NCI-H2029 (cell line): ENCODE measurements at places on chromosomes 16 and 17.

- no peak for DNase-seq
These were observed 47.1 kb downstream of the VAC14 start for GRCh38 chr16:70753694-70754325.

- no peak for DNase-seq
These were observed 7.3 kb downstream of the TMEM106A start for GRCh38 chr17:43219001-43219400.

DNA sequence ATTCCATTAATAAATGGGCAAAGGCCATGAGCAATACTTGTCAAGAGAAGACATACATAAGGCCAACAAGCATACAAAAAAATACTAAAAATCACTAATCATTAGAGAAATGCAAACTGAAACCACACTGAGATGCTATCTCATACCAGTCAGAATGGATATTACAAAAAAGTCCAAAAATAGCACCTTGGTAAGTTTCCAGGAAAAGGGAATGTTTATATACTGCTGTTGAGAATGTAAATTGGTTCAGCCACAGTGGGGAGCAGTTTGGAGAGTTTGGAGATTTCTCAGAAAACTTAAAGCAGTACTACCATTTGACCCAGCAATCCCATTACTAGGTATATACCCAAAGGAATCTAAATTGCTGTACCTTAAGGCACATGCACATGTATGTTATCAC lies 467.7 kb downstream of the CDH11 start:
- no peak for DNase-seq

- DNase-seq = no peak
These were observed 18.3 kb downstream of the ZSWIM7 start for GRCh38 chr17:15981208-15981607.

DNA sequence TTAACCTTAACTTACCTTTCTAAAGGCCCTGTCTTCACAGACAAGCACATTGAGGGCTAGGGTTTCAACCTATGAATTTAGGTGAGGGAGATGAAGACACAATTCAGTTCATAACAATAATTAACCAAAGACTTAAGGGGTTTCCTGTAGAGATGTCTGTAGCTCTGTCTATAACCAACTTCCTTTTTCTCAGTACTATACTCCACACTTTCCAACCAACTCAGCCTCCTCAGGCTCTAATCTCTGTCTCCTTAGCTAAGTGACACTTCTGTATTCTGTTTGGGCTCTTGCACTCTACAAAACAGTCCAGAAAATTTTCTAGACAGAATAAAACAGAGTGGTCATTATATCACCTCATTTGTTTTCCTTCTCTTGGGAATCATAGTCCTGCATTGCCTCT lies 25.8 kb downstream of the CAPNS2 start:
- no peak for DNase-seq

GRCh38 chr16:68718590-68718989 lies 18.5 kb upstream of the CDH1 start:
- DNase-seq = no peak

- DNase-seq = no peak
These were observed 13.9 kb downstream of the BRD7 start for GRCh38 chr16:50354629-50355456.

DNA sequence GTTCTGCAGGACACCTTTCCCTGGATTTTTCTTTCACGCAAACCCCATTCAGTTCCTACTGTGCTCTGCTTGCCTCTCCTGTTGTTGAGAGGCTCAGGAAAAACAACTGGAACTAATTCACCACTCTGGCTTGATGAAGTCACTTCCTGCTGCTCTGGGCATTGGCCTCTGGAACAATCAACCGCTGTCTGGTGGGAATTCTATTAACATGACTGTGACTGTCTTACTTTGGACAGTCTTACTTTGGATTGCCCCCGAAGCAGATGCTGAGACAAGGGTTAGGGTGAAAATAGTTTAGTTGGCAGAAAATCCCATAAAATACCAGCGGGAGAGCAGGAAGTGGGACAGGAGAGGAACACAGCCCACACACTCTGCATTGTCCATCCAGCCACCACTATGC lies 90.0 kb upstream of the HSBP1 start:
- DNase-seq = no peak

- no peak for DNase-seq
These were observed 11.8 kb downstream of the GNAO1 start for GRCh38 chr16:56203052-56203451.

DNA sequence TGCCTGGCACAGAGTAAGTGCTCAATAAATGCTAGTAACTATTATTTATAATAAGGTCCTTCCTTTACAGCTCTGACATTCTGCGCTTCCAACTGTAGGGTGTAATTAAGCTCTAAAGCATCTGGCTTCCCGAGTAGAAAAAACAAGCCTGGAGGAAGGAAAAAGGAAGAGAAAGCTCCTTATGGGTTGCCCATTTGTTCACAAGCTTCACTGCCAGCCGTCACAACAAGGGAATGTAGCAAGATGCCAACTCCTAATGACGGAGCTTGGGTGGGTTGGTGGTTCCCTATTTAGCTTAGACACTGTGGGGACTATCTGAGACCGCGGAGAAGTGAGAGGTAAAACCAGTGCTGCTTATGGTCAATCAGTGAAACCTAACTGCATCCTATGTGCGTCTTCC lies 7.3 kb upstream of the RPRML start:
- DNase-seq = no peak

- DNase-seq = no peak
These were observed 52.6 kb downstream of the RNF213 start for GRCh38 chr17:80313160-80313829.

DNA sequence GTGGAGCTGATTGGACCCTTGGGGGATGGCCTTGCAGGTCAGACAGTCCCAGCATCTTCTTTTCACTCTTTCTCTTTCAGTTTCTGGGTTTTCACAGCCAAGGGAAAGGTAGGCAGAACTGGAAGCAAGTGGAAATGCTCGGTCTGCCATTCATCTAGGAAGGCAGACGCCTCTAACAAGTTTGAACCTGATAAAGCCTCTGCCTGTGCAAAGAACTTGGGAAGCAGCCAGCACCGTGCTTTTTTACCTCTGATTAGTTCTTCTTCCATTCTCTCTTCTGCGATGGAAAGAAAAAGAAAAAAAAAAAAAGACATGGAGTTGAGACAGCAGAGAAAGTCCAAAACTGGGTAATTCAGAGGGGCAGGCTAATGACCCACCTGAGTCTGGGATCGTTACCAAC lies 997.8 kb upstream of the EEF2KMT start:
- DNase-seq = no peak

GRCh38 chr16:23317751-23318150 lies 15.6 kb downstream of the SCNN1B start:
- DNase-seq = no peak

DNA sequence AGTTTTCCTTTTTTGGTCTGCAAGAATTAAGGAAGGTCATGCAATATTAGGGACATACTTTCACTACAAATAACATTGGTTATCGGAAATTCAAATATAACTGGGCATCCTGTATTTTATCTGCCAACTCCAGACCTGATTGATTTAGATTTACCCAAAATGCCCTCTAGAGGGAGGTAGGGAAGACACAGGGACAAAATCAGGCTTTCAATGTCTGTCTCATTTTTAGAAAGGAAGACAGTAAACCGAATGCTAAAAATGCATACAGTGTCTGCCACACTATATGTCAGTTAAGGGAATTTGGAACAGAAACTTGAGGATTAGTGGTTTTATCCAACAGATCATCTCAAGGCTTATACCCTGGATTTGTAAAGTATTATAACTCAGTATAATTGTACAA lies 161.7 kb upstream of the SOX9 start:
- no peak for DNase-seq

GRCh38 chr17:36673637-36674277 lies 72.4 kb downstream of the MRM1 start:
- DNase-seq = no peak

DNA sequence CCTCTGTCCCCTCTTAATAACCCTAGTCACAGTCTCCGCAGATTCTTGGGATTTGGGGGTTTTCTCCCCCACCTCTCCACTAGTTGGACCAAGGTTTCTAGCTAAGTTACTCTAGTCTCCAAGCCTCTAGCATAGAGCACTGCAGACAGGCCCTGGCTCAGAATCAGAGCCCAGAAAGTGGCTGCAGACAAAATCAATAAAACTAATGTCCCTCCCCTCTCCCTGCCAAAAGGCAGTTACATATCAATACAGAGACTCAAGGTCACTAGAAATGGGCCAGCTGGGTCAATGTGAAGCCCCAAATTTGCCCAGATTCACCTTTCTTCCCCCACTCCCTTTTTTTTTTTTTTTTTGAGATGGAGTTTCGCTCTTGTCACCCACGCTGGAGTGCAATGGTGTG lies 5.6 kb downstream of the CCL22 start:
- DNase-seq = no peak

DNA sequence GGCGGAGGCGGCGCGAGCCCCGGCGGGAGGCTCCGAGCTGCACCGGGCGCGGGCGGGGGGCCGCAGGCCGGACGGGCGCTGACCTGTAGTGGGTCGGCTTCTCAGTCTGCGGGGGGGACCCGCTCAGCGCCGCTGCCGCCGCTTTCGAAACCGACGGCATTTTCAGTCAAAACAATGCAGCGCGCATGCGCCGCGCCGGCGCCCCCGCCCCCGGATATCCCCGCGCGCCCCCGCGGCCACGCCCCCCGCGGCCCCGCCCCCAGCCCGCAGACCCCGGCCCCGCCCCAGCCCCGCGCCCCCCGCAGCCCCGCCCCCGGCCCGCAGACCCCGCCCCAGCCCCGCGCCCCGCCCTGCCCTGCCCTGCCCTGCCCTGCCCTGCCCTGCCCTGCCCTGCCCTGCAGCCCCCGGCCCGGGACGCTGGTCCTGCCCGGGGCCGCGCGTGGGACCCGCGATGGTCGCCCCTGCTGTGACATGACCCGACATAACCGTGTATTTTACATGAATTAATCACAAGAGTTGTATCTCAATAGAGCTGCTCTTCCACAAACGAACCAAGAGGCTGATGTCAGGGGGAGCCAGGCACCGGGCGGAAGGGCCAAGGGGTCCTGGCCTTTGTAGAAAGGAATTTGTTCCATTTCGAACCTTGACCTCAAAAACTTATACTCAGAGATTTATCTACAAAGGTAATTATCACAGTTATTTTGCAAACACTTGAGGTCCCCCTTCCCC lies at the start of gene UNKL:
Gene UNKL (minus strand): TSS at position 173 of the 729 bp plus-strand sequence. CDS start 13 bp downstream, at position 160.
- DNase-seq = peak; percentile 27

GRCh38 chr17:29891131-29891530 lies 38.9 kb downstream of the SSH2 start:
- no peak for DNase-seq

GRCh38 chr17:9241371-9241712 lies 220.0 kb downstream of the NTN1 start:
- no peak for DNase-seq

- DNase-seq = no peak
These were observed 5.3 kb downstream of the CEP131 start for GRCh38 chr17:81217491-81217890.

GRCh38 chr17:50767446-50767845 lies at the start of gene ANKRD40CL:
Gene ANKRD40CL, minus strand, starts transcription at chr17:50767518. Its CDS starts 605 bp downstream, at chr17:50766913.
- DNase-seq = no peak

GRCh38 chr16:58284469-58284868 lies 10.4 kb downstream of the PRSS54 start:
- no peak for DNase-seq

GRCh38 chr17:57584050-57584551 lies 161.0 kb downstream of the CCDC182 start:
- DNase-seq = no peak

GRCh38 chr16:12781777-12782176 lies 21.9 kb downstream of the CPPED1 start:
- no peak for DNase-seq
